ENCODE measurements at places on chromosomes 7 and 10. TPM values are rescaled to one million over a fixed set of nuclear protein-coding genes. Genes with fewer than 3 reads are reported as not detected.

AGBL3 gene
- 4.4 TPM for polyA plus RNA-seq

NRG3 gene
- polyA plus RNA-seq = 0.96 TPM

DNA sequence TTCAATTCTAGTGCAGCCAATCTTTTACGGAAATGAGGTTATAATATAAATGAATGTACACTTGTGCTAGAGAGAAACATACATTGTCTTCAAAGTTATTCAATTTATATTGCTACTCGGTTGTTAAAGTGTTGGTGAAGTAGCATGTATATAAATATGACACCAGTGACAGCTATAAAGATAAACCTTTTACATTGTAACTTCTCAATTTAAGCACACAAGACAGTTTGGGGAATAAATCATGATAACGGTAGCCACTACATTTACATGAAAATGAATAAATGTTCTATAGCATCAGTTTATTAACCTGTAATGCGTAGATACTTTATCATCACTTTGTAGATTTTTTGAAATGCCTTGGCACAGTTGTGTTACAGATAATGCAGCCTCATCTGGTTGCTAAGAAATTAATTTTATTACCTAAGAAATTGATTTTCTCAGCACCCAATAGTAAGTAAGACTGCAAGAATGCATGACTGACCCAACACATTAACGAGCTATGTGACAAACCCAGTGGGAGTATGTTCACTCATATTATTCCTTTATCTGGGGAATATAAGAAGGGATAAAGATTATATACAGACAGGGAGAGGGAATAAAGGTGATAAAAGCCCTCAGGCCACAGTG is 283.9 kb upstream of the NPVF start:
- no peak overlapping the region for H3K4me3 ChIP-seq
- no peaks in the 10 kb centered on the region for H3K4me1 ChIP-seq
- no peak for DNase-seq
- no peaks in the 10 kb centered on the region for H3K36me3 ChIP-seq
- no peak overlapping the region for H3K27ac ChIP-seq

PRSS37 gene
- 0.34 TPM for polyA plus RNA-seq

GRCh38 chr10:34343764-34344163 is 471.3 kb downstream of the PARD3 start:
- H3K36me3 ChIP-seq = peaks cover 3% of the 10 kb centered on the region
- H3K27me3 ChIP-seq = no peaks in the 10 kb centered on the region
- no peak overlapping the region for H3K4me3 ChIP-seq
- DNase-seq = no peak
- H3K27ac ChIP-seq = no peak overlapping the region
- H3K4me1 ChIP-seq = no peaks in the 10 kb centered on the region

CARD11 gene
- polyA plus RNA-seq = 4.8 TPM

GRCh38 chr10:117164592-117165537 is 26.8 kb upstream of the VAX1 start:
- no peaks in the 10 kb centered on the region for H3K36me3 ChIP-seq
- H3K27ac ChIP-seq = no peak overlapping the region
- peak; percentile 8 for DNase-seq
- H3K27me3 ChIP-seq = peaks cover 99% of the 10 kb centered on the region
- H3K4me1 ChIP-seq = peaks cover 12% of the 10 kb centered on the region
- no peak overlapping the region for H3K4me3 ChIP-seq

DNA sequence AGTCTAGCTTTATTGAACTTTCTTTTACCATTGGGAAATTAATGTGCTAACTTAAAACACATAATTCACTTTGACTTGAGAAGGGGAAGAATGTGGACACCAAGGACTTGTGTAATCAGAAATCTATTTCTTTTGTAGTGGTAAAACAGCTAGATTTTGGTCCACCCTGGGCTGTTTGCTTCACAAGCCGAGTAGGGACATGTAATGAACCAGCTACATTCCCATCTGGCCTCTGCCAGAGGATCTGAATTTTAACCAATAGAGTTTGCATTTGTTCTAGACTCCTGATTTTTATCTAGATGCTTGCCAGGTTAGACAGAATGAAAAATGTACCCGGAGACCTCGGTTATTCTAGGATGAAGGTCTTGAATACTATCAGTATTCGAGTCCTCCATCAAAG is 1.9 kb downstream of the CACNB2 start:
- peak overlapping the region; percentile 82 for H3K4me3 ChIP-seq
- H3K27me3 ChIP-seq = no peaks in the 10 kb centered on the region
- H3K36me3 ChIP-seq = no peaks in the 10 kb centered on the region
- no peak overlapping the region for H3K27ac ChIP-seq

DNA sequence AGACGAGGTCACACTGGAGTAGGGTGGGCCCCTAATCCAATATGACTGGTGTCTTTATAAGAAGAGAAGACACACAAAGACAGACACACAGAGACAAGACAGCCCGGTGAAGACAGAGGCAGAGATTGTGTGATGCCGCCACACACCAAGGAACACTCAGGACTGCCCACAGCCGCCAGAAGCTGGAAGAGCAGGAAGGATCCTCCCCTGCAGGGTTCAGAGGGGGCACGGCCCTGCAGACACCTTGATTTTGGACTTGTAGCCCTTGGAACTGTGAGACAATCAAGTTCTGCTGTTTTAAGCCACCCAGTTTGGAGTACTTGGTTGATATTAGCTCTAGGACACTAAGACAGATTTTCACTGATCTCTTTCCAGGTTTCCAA is 72.1 kb upstream of the NANOS1 start:
- H3K4me3 ChIP-seq = no peak overlapping the region
- no peak overlapping the region for H3K27ac ChIP-seq
- H3K27me3 ChIP-seq = peaks cover 2% of the 10 kb centered on the region
- H3K4me1 ChIP-seq = no peaks in the 10 kb centered on the region
- H3K36me3 ChIP-seq = no peaks in the 10 kb centered on the region
- DNase-seq = no peak

DNA sequence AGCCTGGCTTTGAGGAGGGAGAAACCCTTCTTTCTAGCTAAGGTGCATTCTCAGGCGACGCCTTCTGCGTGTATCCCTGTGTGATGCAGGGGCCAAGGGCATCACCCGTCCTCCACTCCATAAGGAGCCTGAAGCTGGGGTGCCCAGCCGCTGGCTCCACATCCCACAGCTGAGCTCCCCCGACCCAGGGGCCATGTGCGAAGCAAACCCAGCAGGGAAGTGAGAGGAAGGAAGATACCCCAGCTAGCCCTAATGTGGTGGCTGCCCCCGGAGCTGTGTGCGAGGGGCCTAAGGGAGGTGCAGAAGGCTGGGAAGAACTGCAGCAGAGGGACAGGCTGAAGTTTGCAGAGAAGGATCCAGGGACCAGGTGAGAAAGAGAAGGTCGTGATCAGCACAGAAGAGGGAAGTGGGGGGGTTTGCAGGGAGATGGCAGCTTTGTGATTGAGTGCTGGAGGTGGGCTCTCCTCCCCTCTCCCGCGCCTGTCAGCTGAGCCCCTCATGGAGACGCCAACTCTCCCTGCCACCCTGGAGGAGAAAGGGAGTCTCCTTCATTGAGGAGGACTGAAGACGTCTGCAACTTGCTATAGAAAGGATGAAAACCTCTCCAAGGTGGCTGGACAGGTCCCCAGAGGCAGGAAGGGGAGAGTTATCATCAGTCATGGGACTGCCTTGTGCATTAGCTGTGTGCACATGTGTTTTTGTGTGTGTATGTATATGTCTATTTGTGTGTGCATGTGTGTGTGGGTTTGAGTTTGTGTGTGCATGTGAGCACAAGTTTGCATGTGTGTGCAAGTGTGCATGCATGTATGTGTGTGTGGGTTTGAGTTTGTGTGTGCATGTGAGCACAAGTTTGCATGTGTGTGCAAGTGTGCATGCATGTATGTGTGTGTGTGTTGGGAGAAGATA is 3.5 kb upstream of the CALML5 start:
- H3K27ac ChIP-seq = no peak overlapping the region
- DNase-seq = no peak
- no peaks in the 10 kb centered on the region for H3K27me3 ChIP-seq

HHEX gene
- polyA plus RNA-seq = 7.1 TPM

FOXI2 gene
- not detected for polyA plus RNA-seq

- H3K4me3 ChIP-seq = no peak overlapping the region
- H3K27ac ChIP-seq = no peak overlapping the region
- H3K36me3 ChIP-seq = no peaks in the 10 kb centered on the region
- no peak for DNase-seq
Measured at GRCh38 chr7:149680331-149681025, 92.9 kb downstream of the ZNF467 start.

CALHM2 gene
- 8.4 TPM for polyA plus RNA-seq

DNA sequence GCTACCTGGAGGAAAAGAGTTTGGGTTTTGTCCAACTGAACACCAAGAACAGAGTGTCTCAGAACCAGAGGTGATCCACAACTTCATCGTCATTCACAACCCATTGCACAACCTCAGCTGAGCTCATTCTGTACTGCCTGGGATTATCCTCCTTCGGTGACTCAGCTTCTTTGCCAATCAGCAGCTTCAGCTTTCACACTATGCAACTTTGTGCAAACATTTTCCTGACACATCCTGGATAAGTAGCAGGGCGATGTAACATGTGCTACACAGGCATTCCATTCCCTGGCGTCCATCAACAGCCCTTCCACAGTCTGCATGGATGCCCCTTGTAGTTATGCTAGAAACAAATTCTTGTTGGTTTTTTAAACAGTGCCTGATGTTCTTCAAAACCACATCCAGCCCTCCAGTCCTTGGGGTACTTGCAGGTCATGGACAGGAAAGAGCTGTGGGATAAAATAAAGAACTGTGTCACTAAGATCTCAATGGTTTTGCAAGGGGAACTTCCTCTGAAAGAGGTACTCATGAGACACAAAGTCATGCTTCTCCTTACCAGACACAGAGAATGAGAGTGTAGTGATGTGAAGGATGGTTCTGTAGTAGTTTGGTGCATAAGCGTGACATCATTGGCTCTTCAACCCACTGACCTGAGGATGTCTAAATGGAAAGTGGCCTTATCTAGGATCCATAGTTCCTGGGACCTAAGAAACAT is 478.5 kb downstream of the KIF20B start:
- H3K27me3 ChIP-seq = no peaks in the 10 kb centered on the region
- no peak for DNase-seq
- no peaks in the 10 kb centered on the region for H3K4me1 ChIP-seq
- no peak overlapping the region for H3K27ac ChIP-seq

DPYSL4 gene
- 4.6 TPM for polyA plus RNA-seq

DNA sequence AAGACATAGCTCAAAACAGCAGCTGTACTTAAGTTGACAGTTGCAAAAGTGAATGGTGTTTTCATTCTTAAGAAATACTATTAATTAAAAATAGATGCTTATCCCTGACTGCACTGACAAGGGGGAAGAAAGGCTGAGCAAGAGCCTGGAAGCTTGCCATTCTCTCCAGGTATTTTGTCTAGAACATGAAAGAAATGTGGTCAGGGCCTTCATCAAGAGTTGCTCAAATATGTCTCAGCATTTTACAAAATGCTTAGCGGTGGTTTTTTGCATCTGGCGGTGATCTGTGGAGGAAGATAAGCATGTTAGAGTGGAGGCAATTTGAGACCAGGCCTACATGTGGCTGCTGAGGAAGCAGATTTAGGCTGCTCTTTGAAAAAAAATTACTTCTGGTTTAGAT is 46.4 kb upstream of the CC2D2B start:
- DNase-seq = no peak
- H3K27ac ChIP-seq = no peak overlapping the region
- no peaks in the 10 kb centered on the region for H3K36me3 ChIP-seq
- peaks cover 5% of the 10 kb centered on the region for H3K4me1 ChIP-seq
- no peak overlapping the region for H3K4me3 ChIP-seq
- H3K27me3 ChIP-seq = no peaks in the 10 kb centered on the region

DNA sequence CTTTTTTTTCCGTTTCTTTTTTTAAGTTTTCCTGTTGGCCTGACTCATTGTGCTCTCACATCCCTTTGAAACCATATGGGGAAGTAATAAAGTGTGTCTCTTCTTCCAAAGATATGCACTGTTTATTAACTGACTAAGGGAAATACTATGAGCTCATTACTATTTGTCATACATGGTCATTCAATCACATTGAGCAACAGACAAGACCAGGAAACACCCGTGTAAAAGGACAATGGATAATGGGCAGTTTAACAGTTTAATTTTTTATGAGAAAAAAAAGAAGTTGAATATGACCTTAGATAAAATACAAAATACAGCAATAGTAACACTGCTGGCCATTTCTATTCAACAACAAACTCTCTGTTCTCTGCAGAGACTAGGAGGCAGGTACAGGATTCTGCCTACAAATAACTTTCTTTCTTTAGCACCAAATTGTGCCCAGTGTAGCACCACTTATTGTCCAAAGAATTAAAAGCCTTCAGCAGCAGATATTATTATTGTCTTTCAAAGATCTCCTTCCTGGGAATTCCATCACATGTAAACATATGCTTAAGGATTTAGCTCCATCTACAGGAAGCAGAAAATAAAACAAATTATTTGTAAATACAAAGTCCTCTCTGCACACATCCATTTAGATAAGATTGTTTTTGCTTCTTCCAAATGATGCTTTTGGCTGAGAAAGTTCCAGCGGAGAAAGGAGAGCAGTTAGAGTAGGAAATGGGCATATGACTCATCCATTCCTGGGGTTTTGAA is 55.0 kb upstream of the AKR1E2 start:
- DNase-seq = peak; percentile 33
- no peak overlapping the region for H3K27ac ChIP-seq
- H3K4me3 ChIP-seq = no peak overlapping the region
- H3K27me3 ChIP-seq = no peaks in the 10 kb centered on the region
- no peaks in the 10 kb centered on the region for H3K4me1 ChIP-seq
